ENCODE measurements at places on chromosomes 4 and X.
A peak's percentile ranks its signal among the peaks of the same experiment; 100 is the strongest.

DNA sequence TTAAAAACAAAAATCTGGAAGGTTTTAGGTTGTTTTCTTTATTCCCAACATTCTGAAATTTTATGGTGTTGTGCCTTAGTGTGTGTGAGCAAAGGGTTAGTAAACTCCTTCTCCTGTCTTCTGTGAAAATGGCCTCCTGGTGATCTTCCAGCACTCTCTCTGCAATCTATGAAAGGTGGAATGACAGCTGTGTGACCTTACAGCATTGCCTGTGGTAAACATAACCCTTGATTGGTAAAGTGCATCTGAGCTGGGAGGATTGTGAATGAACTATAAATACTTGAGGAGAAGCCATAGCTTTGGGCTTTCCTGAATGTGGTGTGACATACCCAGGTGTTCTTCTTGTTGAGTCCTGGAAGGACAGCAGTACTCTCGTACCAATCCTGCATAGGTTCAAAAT, 10.0 kb downstream of the ART3 start:
- no peak for DNase-seq

DNA sequence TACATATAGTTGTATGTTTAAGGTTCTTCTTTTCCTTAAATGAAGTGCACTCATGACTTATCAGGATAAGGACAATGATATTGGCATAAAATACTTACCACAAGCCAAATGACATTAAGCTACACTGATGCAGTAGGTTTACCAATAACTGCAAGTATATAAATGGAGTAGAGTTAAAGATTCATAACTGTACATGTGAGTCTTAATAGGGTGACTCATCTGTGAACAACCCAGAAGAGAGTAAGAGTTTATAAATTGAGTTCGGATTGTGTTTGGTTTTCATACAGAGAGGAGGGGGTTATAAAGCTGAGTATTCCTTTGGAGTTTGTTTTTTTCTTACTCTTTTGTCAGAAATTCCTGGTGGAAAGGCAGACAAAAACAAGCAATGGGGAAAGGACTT, 144.8 kb downstream of the TLL1 start:
- peak; percentile 15 for DNase-seq

DNA sequence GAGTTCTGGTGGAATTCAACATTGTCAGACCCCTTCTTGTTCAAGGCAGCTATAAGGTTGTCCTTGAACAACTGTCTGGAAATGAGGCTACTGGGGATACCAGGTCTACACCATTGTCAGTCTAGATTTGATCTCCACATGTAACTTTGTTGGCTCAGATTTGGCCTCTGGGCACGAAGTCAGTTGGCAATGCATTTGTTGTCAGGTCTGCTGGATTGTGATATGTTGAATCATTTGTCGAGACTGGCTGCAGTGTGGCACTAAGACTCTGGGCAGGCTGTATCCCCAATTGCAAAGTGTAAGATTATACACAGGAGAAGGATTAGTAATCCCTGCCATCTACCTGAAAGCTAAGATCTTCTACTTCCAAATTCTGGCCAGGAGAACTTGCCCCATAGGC, 26.5 kb downstream of the ZNF81 start:
- no peak for DNase-seq

- DNase-seq = no peak
These were observed 211.8 kb downstream of the PPP4R3C start for GRCh38 chrX:27251369-27251768.

DNA sequence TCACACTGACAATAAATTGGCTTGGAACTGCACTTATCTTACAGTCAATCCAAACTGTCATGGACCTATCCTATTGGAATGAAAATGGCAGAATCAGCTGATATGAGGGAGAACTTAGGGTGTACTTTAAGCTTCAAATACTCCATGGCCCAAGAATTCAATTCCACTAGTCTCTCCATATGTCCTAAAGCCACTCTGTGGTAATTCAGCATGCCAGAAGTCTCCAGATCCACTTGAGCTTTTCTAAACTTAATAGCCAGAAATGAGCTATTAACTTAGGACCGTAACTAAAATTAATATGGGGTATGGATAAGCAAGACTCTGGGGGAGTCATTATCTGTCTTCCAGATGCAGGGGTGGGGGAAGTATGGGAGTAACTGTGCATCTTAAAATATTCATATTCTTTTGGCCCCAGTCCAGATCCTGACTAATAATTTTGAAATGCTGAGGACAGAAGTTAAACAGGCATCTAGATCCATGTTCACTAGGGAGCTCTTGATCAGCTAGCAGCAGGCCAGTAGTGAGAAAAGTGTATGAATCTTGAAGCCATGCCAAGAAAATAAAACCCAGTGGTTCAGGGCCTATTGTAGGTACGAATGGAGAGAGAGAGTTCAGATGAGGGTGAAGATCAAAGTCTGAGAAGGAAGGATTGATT, 167.6 kb downstream of the DKK2 start:
- DNase-seq = peak; percentile 75

DNA sequence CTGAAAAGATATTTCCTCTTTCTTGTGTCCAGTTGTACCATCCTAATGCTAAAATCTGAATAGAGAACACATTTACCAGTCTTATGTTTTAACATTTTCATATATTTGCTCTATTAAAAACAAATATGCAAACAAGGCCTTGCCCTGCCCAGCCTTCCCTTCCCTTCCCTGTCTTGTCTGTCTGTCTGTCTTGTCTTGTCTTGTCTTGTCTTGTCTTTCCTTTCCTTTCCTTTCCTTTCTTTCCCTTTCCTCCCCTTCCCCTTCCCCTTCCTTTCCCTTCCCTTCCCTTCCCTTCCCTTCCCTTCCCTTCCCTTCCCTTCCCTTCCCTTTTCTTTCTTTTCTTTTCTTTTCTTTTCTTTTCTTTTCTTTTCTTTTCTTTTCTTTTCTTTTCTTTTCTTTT, 1103.5 kb downstream of the STIM2 start:
- no peak for DNase-seq
